Germinal center (tissue), 1 donor: ENCODE measurements at places on chromosomes 13 and 19.

- DNase-seq, result no peak
These were observed 13.1 kb downstream of the NOP53 start for GRCh38 chr19:47758443-47758804.

DNA sequence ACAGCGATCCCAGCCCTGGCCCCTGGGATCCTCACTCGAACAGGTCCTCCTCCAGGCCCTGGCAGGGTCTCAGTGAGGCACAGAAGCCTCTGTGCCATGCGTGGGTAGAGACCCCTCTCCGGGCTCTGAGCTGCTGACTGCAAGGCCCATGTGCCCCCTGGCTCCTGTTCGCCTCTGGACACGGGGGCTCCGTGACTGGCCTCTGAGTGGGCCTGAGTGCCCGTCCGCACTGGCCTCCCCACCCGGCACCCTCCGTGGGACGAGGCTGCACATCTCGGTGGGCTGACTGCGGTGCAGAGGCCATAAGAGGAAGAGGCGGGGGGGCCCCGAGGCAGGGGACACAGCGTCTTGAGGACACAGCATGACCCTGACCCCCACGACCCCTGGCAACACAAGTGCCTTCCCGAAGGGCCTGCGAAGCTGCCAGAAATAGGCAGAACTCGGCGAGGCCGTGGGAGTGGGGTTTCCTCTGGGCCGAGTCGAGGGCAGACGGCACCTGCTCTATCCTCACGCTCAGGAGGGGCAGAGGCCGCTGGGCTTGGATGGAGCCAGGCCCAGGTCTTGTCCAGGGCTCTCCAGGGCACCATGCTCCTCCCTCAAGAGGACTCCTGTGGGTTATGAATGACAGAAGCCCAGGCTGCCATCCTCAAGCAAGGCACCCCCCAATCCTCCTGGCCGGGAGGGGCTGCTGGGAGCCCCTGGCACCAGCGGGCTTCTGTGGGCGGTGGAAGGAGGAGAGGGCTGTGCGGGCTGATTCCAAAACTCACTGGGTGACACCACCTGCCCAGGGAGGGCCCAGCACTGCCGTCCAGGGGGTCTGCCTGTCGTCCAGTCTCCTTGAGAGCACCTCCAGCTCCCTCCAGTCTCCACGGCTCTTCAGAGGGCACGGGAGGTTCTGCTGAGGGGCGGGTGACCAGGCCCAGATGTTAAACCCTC, 52.6 kb downstream of the RASA3 start:
- DNase-seq, result no peak

GRCh38 chr19:47699360-47699917, 13.8 kb upstream of the EHD2 start:
- peak; percentile 81 for DNase-seq

DNA sequence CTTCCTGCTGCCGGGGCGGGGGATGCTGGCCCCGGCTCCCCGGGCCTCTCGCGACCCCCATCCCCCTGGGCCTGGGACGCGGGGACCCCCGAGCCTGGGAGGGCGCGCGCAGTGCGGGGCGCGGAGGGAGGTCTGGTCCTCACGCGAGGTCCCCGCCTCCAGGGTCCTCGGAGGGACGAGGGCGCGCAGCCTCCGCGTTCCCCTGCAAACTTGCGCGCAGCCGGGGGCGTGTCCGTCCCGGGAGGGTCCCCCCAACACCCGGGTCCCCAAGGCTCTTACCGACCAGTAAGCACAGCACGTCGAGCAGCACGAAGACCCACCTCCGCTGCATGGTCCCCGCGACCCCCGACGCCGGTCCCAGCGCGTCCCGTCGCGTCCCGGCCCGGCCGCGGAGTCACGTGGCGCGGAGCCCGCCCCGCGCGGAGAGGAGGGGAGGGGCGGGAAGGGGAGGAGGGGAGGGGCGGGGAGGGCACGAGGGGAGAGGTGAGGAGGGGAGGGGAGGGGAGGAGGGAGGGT, at the start of gene PLPP2:
TSS of gene PLPP2 (minus strand) at position 398 of the 516 bp plus-strand sequence. CDS start at position 331, 67 bp downstream.
- no peak for DNase-seq

DNA sequence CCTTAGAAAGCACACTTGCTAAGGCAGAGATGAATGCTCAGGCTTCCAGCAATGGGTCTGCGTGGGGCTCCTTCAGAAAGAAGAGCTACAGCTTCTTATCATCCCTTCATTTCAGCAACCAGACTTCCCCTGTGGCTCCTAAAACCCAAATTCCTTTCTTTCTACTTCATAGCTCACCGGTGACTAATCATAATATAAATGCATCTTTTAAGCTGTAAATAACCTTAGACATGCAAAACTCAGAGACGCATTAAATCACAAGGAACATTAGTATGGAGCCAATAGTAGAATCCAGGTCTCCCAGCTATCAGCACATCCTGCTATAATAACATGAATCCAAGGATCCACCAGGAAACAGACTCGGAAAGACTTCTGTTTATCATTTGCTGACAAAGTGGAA, 375.6 kb downstream of the COG6 start:
- no peak for DNase-seq

GRCh38 chr13:23753458-23753857, 135.7 kb downstream of the MIPEP start:
- no peak for DNase-seq

GRCh38 chr13:73832128-73832588, 302.0 kb downstream of the KLF12 start:
- DNase-seq, result no peak

- no peak for DNase-seq
These were observed 10.9 kb downstream of the ACP4 start for GRCh38 chr19:50801107-50801506.

DNA sequence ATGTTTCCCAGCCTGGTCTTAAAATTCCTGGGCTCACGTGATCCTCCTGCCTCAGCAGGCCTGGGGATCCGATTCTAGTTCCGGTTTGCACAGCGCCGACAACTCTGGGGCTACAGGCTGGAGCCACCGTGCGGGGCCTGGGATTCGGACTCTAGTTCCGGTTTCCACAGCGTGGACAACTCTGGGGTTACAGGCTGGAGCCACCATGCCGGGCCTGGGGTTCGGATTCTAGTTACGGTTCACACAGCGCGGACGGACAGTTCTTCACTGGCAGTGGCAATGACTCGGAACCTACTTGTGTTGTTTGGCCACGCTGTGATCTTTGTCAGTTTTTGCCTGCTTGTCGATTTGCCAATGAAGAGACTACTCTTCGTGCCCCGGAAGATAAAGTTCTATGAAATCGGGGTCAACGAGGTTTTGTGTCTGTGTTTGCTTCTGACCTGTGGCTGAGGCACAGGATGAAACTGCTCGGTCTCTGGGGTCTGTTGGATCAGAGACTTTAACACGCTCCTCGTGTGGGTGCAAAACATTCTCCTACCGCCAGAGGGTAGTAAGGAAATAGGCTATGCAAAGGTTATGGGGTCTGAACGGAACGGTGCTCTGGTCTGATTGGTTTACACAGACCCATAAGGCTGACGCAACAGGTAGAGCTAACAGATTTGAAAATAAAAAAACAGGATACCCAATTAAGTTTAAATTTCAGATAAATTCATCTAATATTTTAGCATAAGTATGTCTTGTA, 12.1 kb upstream of the ZSCAN1 start:
- DNase-seq, result peak; percentile 65

DNA sequence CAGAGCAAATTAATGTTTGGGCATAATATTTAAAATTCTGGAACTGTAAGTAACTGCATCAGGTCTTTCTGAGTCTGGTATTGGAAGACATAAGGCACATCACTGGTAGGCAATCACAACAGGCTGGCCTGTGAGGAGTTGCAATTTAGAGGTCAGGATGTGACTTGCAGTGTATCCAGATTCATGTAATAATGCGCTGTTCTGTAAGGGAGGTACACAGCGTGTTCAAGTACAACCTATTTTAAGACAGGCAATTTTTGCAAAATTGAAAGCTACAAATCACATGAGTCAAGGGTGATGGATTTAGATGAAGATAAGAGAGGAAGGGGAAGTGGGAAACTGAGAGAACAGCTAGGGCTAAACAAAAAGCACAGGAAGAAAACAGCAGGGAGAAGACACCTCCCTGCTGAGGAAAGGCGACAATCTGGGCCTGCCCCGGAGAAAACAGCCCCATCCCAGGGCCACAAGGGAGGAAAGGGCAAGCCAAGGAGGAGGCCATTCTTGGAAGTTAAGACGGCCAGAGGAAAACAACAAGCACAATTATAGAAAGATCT, 138.1 kb downstream of the LACC1 start:
- DNase-seq, result no peak

GRCh38 chr19:1513499-1514294, 878 bp upstream of the ADAMTSL5 start:
- DNase-seq, result peak; percentile 64

GRCh38 chr13:61414686-61415057, 977 bp downstream of the PCDH20 start:
- DNase-seq, result no peak

DNA sequence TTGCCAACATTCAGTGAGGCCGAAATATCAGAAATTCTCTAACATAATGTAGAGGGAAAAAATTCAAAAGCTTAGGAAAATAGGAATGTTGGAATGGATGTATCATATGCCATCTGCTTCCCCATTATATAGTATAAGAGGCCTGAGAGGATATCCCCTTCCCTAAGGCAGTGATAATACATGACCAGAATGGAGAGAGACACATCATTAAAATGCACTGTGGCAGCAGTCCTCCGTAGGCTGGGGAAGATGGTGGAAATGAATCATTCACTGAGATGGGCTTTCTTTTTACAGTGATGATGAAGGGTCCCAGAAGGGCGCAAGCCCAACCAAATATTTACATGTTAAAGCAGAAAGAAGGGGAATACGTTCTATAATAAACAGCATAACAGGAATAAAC, 799.1 kb upstream of the SPRY2 start:
- no peak for DNase-seq

DNA sequence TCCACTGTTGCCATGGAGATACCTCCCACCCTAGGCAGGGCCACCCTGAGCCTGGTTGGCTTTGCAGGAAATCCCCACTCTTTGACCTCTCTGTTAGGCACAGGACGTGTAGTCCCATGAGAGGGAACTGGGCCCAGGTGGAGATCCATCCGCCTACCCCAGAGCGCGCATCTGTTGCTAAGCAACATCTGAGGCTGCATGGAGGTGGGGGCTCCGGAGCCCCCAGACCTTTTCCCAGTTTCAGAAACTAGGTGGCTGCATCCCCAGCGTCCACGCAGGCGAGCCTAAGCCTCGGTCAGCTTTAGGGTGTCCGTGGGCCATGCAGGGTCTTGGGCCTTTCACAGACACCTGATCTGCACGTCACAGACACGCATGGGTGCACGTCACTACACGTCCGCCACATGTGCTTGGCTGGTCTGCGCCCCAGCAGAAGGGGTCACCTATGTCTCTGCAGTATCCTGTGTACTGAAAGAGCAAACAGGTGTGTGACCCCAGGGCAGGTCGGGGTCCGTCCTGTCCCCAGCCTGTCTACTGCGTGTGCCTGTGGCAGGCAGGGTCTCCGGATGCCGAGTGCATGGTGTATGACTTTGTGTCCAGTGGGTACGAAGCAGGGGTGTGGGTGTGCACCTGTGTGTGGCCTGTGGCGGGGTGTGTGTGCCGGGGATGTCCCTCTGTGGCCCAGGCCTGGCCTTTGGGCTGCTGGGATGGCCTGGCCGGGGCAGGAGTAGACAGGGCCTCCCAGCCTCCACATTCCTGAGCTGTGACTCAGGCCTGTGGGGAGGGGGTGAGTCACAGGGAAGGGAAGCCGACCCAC, 4.1 kb upstream of the CIRBP start:
- peak; percentile 69 for DNase-seq

DNA sequence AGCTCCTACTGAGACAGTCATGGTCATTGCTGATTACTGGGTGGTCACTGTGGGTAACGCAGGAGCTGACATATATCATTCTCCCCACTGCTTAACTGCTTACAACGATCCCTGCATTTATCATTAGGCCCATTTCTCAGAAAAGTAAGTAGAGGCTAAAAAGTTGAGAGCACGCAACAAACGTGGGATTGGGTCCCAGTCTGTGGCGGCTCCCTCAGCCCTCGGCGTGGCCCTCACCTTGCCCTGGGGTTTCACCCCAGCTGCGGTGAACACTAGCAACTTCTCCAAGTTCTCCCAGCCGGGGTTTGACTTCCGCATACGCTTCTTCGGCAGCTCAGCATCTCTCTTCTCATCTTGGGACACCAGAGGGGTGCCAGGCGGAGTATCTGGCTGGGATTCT, 2.5 kb downstream of the PNKP start:
- DNase-seq, result no peak

- DNase-seq, result no peak
These were observed 31.8 kb upstream of the SPART start for GRCh38 chr13:36377826-36378468.

GRCh38 chr19:55598719-55599467, 424 bp downstream of the FIZ1 start:
- DNase-seq, result peak; percentile 91

GRCh38 chr19:47713046-47714021, at the start of gene EHD2:
Gene EHD2, plus strand, starts transcription at chr19:47713422. Its CDS starts 3,191 bp downstream, at chr19:47716613.
- DNase-seq, result peak; percentile 48

DNA sequence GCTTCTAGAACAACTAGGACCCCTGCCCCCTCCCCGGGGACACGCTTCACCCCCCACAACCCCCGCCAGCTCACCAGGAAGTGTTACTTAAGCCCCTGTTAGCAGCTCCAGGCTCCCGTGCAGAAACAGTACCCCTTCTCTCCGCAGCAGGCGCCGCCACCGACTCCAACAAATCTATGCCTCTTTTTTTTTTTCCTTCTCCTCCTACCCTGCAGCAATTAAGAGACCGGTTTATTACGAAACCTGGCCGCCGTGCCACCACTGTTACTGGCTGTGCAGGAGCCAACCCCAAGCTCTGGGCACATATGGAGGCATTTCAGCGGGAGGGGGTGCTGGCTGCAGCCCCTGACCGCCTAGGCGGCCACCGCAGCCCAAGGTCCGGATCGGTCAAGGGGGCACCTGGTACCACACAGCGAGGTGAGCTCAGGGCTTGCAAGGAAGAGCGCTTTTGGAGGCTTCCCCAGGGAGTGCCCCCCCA, 2.4 kb downstream of the GADD45B start:
- no peak for DNase-seq

GRCh38 chr19:10998666-10999065, 37.8 kb downstream of the SMARCA4 start:
- no peak for DNase-seq
